ENCODE measurements at places on chromosomes 3 and 15. TPM values are rescaled to one million over a fixed set of nuclear protein-coding genes. Genes with fewer than 3 reads are reported as not detected.

DNA sequence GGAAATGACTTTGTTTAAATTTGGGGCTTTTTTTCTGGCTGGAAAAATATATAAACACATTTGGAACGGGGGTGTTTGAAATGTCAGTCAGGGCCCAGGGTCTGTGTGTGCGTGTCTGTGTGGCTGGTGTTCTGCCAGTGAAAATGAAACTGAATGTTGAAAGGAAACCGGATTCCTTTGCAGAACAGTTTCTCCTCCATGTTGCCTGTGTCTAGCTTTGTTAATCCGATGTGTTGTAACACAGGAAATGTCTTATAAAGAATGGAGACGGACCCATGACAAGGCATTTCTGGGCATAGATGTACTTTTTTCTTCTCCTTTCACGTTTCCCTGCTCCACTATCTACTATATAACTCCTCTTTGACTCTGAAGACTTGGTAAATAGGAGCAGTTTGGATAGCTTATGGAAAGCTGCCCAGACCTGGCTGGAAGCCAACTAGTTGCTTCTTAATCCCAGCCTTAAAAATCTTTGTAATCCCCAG, 2.8 kb downstream of the SQOR start:
- DNase-seq = peak; percentile 47

DNA sequence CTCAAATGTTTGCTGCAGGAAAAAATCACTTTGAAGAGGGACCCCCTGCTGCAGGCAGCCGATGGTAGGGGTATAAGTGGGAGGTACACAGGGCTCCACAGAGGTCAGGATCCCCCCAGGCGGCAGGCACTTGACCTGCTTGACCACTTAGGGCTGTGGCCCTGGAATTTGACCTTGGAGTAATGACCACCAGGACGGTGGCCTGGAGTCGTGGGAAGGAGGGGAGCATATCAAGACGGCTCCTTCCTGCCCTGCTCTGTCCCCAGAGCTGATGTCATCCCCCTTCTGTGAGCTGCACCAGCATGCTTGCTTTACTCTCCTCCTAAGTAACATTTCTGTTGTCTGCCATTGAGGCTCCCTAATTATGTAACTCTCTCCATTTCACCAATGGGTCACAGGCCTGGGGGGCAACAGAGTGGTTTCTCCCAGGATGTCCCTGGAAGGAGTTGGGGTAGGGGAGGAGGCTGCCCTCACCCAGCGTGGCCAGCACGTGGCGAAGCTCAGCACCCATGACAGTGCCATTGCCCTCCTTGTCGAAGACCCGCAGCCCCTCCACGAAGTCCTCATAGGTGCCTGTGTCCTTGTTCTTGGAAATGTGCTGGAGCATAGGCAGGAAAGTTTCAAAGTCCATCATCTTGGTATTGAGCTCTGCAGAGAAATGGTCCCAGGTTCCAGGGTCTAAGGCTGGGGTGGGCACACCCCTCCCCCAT, 4.1 kb downstream of the MYL3 start:
- DNase-seq = no peak

- DNase-seq = no peak
These were observed 84.0 kb upstream of the ACKR4 start for GRCh38 chr3:132513057-132513456.

The MYRIP gene
- polyA plus RNA-seq = 1.6 TPM

DNA sequence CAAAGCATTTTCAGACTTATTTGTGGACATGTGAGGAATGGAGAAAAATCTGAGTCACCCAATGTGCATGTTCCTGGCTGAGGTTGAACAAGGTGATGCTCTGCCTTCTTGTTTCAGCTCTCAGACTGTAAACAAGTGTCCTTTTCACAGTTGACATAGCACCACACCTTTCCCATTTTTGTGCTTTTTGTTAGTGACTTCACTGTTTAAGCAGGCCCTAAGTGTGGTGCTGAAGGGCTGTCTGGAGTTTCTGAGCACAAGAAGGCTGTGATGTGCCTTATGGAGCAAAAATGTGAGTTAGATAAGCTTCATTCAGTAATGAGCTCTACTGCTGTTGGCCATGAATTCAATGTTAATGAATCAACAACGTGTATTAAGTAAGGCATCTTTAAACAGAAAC, 20.4 kb downstream of the ABI3BP start:
- no peak for DNase-seq

DNA sequence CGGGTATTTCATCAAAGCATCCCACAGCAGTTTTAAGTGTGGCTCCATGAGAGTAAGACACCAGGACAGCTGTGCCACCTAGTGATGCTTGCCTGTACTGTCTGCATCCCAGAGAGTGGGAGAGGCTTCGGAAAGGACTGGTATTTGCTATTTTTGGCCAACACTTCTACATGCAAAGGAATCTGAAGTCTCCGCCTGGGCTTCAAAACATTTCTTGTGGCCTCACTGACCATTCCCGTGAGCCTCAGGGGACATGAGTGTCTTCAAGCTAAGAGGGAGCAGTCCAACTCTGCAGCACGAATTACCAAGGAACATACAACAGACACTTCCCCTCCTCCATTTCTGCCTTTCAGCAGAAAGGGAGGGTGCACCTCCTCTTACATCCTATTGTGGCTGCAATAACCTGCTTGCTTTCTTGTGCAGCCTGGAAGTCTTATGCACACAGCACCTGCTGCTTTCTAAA, 177.5 kb downstream of the RORA start:
- no peak for DNase-seq

The CLRN1 gene
- not detected for polyA plus RNA-seq

The EPHB3 gene
- 27.6 TPM for polyA plus RNA-seq

Data from left kidney (tissue), 8 donors.